Articular chondrocyte of knee joint (primary cell): ENCODE measurements at places on chromosomes 2 and 18. TPM values are rescaled to one million over a fixed set of nuclear protein-coding genes. Genes with fewer than 3 reads are reported as not detected.

The ADAM23 gene
- total RNA-seq: 0.13 and 0.76 TPM in 2 replicates

The CCDC148 gene
- 0.91 and 1.5 TPM in 2 replicates for total RNA-seq

The CROCC2 gene
- under 0.01 TPM in 2 replicates for total RNA-seq

The ACTR3 gene
- 294 and 336 TPM in 2 replicates for total RNA-seq

The NGEF gene
- 8.4 and 9.9 TPM in 2 replicates for total RNA-seq

The CPS1 gene
- total RNA-seq: 28.2 and 37.2 TPM in 2 replicates

The PDE11A gene
- total RNA-seq: 0.13 and 0.22 TPM in 2 replicates

The TTN gene
- total RNA-seq: 0.13 and 0.22 TPM in 2 replicates

The CYP26B1 gene
- 0.52 and 1.5 TPM in 2 replicates for total RNA-seq

The QPCT gene
- 10.7 and 17.5 TPM in 2 replicates for total RNA-seq

The ITGB6 gene
- 0.11 TPM in 1 of 2 replicates, not detected in the other for total RNA-seq

The KCNG2 gene
- not detected in 2 replicates for total RNA-seq

The PARD3B gene
- 16.9 and 19.5 TPM in 2 replicates for total RNA-seq

The SERPINB11 gene
- not detected in 2 replicates for total RNA-seq

The POU3F3 gene
- not detected in 2 replicates for total RNA-seq

The GPR45 gene
- not detected in 2 replicates for total RNA-seq

The SLC14A1 gene
- total RNA-seq: 0.65 and 5.0 TPM in 2 replicates

The EMILIN1 gene
- total RNA-seq: 113 and 123 TPM in 2 replicates

The ST8SIA5 gene
- 0.26 and 0.43 TPM in 2 replicates for total RNA-seq

The SLC11A1 gene
- 0.32 and 1.3 TPM in 2 replicates for total RNA-seq

The TXNDC2 gene
- 0.13 TPM in 1 of 2 replicates, not detected in the other for total RNA-seq

The RUFY4 gene
- not detected in 2 replicates for total RNA-seq

The CYP1B1 gene
- 742 and 860 TPM in 2 replicates for total RNA-seq

The RTN4 gene
- total RNA-seq: 319 TPM in 2 replicates

The SULT6B1 gene
- not detected in 2 replicates for total RNA-seq

The PLCL1 gene
- total RNA-seq: 0.39 and 0.65 TPM in 2 replicates

The RAX gene
- not detected in 2 replicates for total RNA-seq

The HRH4 gene
- total RNA-seq: 0.11 and 0.13 TPM in 2 replicates

The MGAT4A gene
- 0.32 and 1.2 TPM in 2 replicates for total RNA-seq

The CFLAR gene
- 93.2 and 104 TPM in 2 replicates for total RNA-seq

The TSN gene
- 66.0 and 66.2 TPM in 2 replicates for total RNA-seq

The SCN9A gene
- under 0.01 TPM in 1 of 2 replicates, not detected in the other for total RNA-seq

The MAP3K19 gene
- total RNA-seq: not detected in 2 replicates

The SPDYA gene
- 0.86 and 1.3 TPM in 2 replicates for total RNA-seq

The PLGLB2 gene
- 2.6 TPM in 2 replicates for total RNA-seq

The COLEC11 gene
- total RNA-seq: 0.32 TPM in 1 of 2 replicates, not detected in the other

The SCN3A gene
- 0.13 and 0.54 TPM in 2 replicates for total RNA-seq

The BCL11A gene
- total RNA-seq: 0.78 and 1.2 TPM in 2 replicates

The IRS1 gene
- total RNA-seq: 31.0 and 33.8 TPM in 2 replicates

The NT5C1B gene
- not detected in 2 replicates for total RNA-seq

The COL4A3 gene
- total RNA-seq: not detected in 2 replicates

The ZNF385B gene
- total RNA-seq: 13.5 and 19.7 TPM in 2 replicates

The SLC19A3 gene
- 9.3 and 9.9 TPM in 2 replicates for total RNA-seq

The COMMD1 gene
- 53.9 and 58.0 TPM in 2 replicates for total RNA-seq

The GREB1 gene
- 0.26 and 0.43 TPM in 2 replicates for total RNA-seq

The AMER3 gene
- total RNA-seq: not detected in 2 replicates

The WDCP gene
- 10.1 and 14.8 TPM in 2 replicates for total RNA-seq
